ENCODE measurements at places on chromosomes 7 and 10.

GRCh38 chr10:8116474-8116873 is 62.0 kb downstream of the GATA3 start:
- DNase-seq = no peak

DNA sequence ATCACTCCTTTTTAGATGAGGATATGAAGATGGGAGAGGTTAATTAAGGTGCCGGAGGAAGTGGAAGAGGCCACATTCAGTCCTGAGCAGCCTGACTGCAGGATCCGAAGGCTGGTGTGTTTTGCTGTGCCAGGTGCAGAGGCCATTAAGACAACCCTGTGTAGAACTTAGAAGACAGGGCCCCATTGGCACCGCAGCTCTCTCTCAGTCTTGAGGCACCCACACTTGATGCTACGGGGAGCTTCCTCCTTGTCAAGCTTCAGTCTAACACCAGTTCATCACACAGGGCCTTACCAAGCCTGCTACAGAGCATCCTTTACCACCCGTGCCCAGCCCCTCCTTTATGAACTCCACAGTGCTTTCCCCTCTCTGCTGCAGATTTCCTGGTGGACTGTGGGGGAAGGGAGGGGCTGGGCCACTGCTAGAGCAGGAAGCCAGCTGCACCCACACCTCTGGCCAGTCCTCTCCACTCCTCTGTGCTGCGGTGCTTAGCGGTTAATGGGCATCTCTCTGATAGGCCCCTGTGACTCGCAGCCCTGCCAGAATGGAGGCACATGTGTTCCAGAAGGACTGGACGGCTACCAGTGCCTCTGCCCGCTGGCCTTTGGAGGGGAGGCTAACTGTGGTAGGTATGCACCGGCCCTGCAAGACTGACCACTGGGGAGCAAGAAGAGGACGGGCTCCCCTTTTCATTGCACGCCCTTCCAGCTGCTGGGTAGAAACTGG is 45.5 kb downstream of the VWA2 start:
- no peak for DNase-seq

- DNase-seq = no peak
Measured at GRCh38 chr10:12638103-12638502, 288.8 kb downstream of the CAMK1D start.

DNA sequence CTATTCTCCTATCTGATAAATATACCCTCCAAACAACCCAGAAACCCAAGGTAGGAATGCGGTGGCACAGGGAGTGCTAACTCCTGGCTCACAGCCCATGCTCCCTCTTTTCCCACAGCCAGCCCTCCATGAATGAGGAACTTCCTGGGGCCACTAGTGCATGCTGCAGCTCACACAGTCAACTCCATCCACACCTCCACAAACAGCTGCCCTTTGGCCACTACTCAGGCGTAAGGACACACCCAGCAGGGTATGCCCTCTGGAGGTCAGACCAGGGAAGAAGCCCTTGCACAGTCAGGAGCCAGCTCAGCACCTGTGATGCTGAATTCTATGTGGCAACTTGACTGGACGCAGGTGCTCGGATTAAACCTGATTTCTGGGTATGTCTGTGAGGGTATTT is 85.2 kb upstream of the PIK3CG start:
- no peak for DNase-seq

- DNase-seq = peak; percentile 85
Measured at GRCh38 chr10:108911814-108912541, 1011.3 kb downstream of the XPNPEP1 start.
